ENCODE measurements at places on chromosomes 3 and 15. TPM values are rescaled to one million over a fixed set of nuclear protein-coding genes. Genes with fewer than 3 reads are reported as not detected.

The SEMA3G gene
- 39.2 TPM for total RNA-seq

The CRELD1 gene
- 38.6 TPM for total RNA-seq

GRCh38 chr3:44999782-45000181 lies 23.7 kb downstream of the EXOSC7 start:
- no peak for DNase-seq

GRCh38 chr3:16013568-16013967 lies 160.9 kb upstream of the GALNT15 start:
- DNase-seq, result no peak

DNA sequence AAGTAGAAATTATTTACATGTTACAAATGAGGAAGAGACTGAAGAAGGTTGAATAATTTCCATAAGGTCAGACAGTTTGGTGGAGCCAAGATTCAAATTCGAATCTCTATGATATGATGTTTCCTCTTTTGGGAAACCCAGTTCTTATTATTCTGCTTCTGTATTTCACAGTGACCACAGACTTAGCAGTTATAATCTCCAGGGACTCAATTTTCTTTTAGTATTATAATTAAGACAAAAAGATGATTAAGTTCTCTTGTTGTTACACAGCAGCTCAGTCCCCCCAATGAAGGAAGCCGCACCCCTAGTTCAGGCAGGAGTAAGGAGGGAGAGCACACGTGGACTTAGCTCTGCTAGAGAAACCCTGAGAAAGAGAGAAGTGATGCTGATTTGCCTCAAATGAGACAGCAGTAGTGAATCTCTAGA lies 130.6 kb downstream of the CCNL1 start:
- no peak for DNase-seq

DNA sequence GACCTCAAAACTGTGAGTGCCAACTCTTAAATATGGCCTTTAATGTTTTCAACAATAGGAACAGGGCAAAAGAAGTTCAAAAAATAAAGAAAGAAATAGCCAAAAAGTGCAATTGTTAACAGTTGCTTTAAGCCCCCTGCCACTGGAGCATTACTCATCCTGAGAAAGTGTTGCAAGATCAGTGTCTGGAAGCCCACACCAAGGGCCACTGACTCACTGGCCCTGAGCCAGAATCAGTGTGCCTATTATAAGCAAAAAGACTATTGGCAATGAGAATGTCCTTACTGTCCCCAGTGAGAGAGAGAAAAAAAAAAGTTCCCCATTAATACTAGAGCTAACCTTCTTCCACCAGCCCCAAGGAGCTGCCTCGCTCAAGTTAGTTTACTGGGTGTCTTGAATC lies 480.1 kb upstream of the ZNF385D start:
- DNase-seq, result no peak

Data from esophagus muscularis mucosa (tissue), 4 donors.